Prostate gland (tissue), 2 donors: ENCODE measurements at places on chromosomes 3 and 15.

GRCh38 chr3:153628591-153628990 is 466.6 kb downstream of the RAP2B start:
- DNase-seq: no peak

DNA sequence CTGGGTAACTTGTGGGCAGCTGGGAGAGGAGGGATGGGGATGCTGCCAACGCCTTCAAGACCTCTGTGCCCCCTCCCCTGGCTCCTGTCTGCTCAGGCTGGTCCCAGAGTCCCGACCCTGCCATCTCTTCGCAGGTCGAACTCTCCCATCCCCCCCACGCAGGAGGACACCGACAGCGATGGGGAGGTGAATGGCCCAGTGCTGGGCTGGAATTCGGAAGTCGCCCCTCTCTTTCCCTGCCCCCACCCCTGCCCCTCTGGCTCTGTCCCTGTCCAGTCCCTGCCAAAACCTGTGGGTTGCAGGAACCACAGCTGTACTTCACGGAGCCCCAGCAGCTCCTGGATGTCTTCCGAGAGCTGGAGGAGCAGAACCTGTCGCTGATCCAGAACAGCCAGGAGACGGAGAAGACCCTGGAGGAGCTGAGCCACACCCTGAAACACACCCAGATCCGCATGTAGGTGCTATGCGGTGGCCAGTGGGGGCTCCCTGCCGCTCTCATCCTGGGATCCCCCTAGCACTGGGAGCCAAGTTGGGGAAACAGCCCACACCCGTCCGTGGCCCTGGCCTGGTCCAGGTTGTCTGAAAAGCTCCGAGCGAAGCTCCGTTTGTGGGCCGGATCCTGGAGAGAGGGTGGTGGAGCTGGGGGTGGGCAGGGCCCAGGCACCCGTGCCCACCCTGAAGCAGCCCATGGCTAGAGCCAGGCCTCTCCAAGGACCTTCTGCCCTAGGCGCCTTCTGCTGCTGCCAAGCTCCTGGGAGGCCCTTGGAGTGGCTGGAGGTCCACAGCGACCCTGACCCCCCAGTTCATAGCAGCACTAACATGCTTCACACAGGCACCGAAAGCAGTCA is 28.7 kb downstream of the CFAP100 start:
- DNase-seq: no peak

GRCh38 chr3:129908417-129908816 is 14.9 kb upstream of the TMCC1 start:
- DNase-seq: peak; percentile 74

DNA sequence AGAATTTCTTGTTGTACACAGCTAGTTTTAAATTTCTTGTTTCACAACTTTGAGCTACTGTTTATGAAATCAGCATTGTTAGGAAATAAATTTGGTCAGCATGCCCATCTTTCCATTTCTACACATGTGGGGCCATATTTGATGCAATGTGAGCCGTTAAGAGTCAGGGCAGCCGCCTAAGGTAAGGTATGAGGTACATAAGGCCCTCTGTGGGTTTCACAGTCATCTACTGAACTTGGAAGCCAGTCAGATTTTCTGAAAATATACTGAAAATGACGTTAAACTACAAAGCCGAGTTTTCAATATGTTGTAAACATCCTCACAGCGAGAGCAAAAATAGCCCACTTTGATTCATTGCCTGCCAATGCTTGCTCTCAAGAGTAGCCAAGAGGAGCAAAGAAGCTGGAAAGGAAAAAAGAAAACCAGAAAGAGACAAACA is 94.7 kb upstream of the PDZRN3 start:
- DNase-seq: no peak

- no peak for DNase-seq
Measured at GRCh38 chr3:43077261-43077660, 28.6 kb downstream of the POMGNT2 start.

DNA sequence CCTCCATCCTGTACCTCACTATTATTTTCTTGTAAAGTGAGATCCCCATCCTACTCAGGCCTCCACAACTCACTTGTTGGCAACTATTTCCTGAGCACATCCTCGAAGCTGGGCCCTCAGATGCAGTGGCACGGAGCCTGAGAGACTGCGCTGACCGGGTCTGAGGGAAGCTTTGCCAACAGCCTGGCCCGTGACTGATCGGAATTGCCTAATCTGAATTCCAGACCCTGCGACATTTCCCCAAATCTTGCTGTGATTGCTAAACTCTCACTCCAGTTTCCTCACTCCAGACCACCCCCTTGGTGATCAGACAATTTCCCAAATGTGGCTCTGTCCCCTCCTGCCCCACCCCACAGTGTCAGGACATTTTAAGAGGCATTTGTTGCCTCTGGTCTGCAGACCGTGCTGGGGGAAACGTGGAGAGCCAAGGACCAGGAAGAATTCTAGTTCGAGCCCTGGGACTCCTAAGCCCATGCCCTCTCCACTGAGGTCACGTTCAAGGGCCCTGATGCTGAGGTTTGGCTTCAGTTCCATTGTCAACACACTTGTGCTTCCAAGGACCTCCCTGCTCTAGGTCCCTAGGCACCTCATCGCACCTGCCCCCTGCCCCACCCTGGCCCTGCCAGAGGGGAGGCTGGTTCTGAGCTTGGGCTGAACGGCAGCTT is 22.8 kb downstream of the KLHL25 start:
- DNase-seq: no peak

GRCh38 chr3:48240000-48240963 is 622 bp upstream of the ZNF589 start:
- DNase-seq: no peak

GRCh38 chr3:109994853-109995252 is 657.5 kb upstream of the DPPA4 start:
- no peak for DNase-seq

DNA sequence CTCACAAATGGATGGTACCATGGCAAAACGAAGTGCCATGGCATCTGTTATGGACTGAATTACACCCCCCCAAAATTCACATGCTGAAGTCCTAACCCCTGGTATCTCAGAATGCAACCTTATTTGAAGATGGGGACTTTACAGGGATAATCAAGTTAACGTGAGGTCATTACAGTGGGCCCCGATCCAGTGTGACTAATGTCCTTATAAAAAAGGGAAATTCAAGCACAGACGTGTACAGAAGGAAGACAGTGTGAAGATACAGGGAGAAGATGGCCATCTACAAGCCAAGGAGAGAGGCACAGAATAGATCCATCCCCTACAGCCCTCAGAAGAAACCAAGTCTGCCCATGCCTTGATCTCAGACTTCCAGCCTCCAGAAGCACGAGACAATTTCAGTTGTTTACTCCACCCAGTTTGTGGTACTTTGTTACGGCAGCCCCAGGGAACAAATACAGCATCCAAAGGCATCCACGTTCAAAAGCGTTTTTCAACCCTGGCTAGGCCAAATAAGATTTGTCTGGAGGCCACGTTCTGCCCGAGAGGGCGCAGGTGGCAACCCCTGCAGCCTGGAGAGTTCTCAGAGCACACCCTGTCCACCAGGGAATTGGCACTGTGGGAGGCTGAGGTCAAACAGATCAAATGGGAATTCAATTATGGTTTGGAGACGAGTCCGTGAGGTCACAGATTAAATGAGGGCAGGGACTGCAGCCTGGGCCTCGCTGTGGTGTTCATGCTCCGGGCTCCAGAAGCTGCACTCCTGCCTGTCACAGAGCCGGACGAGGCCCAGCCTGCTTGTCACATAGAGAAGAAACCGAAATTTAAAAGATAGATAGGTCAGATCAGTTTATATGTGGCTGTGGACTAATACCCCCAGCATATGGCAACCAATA is 494.8 kb downstream of the SHQ1 start:
- no peak for DNase-seq

- DNase-seq: no peak
Measured at GRCh38 chr15:49124371-49124770, 31.0 kb downstream of the COPS2 start.

- no peak for DNase-seq
Measured at GRCh38 chr3:107411056-107411455, 33.8 kb downstream of the CCDC54 start.

DNA sequence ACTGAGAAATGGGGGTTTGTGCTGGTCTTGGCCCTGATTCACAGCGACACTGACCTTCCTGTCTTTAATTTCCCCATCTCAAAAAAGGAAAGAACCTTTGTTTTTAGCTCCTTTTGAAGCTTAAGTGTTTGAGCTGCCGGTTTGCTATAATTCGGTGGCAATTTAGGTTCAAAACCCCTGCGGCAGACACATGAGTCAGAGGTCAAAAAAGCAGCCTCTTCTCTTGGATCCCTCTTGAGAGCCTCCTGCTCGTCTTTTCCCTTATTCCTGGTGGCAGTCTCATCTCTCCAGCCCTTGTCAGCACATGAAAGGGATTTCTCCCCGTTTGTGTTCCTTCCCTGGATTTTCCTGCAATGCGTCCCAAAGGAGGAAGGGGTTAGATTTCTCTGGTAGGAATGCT is 64.5 kb downstream of the GRIP2 start:
- no peak for DNase-seq

DNA sequence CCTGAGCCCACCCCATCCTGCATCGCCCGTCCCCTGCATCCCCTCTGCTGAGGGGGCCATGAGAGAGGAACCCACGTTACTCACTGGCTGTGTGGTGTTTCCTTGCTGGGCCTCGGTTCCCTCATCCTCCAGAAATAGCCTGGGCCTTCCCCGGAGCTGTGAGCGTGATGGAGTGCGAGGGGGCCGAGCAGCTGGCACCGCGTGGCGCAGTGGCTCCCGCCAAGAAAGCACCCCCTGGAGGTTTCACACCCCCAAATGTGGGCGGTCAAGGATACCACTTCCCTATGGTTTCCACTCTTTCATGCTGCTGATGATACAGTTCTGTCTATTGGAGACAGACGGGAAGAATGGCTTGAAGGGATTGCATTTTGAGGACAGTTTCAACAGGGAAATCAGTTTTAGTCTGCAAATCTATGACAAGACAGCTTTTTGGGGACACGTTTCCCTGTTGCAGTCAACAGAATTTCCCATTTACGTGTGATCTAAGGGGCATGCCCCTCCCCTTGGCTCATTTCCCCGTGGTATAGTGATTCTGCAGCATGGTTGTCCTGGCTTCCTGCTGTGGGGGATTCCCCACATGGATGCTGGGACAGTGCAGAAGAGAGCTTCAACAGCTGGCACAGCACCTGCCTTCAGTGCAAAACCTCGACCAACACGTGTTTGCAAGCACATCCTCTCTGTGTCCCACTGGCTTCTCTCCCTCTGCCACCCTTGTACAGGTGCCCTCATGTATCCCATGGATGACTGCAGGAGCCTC is 377.5 kb downstream of the LRTM1 start:
- no peak for DNase-seq

DNA sequence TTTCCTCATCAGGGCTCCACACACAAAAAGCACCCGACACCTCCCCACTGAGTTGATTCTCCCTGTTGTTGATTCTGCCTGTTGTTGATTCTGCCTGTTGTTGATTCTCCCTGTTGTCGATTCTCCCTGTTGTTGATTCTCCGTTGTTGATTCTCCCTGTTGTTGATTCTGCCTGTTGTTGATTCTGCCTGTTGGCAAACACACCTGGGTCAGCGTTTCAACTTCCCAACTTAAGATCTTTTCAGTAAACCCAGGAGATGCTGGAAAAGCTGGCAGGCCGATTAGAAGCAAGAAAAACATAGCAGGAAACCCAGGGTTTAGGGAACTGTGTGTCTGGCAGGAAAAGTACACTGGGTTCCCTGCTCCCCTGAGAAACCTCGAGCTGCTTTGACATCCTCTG is 47.9 kb downstream of the TNK2 start:
- DNase-seq: no peak
